ENCODE measurements at places on chromosomes 3 and 15. TPM values are rescaled to one million over a fixed set of nuclear protein-coding genes. Genes with fewer than 3 reads are reported as not detected.

DNA sequence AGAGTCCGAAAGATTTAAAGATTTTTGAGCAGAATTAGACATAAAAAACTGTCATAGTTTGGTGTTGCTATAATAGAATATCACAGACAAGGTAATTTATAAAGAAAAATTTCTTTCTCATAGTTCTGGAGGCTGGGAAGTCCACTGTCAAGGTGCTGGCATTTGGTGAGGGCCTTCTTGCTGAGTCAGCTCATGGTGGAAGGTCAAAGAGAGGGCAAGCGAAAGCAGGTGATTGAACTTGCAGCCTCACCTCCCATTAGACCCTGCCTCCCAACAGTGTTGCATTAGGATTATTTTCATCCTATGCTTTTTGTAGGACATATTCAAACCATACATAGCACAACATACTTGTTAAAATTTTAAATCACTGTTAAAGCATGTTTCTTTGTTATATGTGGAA, 9.9 kb downstream of the SELENOT start:
- no peak for DNase-seq

DNA sequence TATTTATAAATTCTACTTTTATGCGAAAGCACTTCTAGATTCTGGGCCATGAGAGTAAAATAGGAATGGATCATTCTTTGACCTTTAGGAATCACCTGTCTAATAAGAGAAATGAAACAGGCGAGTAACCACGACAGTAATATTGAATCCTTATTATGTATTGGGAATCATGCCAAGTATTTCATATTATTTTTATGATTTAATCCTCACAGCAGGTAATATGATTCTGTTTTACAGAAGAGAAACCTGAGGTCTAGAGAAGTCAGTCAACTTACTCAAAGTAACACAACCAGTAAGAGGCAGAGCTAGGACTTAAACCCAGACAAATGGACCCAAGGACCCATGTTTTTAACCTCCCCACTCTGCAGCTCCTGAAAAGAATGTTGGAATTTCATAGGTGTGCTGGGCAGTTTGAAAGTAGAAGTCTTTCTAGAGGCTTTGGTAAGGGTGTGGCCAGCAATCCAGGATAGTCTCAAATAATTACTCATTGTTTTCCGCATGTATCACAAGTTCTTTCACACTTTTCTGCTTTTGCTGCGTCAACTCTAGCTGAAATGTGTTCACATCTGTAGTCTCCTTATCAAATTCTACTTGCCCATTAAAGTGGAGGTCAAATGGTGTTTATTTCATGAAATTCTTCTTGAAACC, 181.7 kb downstream of the TPRG1 start:
- DNase-seq, result no peak

- no peak for DNase-seq
These were observed 378.7 kb upstream of the ATP11B start for GRCh38 chr3:182414586-182414985.

GRCh38 chr15:42999201-42999779, 78.7 kb upstream of the TTBK2 start:
- DNase-seq, result no peak

DNA sequence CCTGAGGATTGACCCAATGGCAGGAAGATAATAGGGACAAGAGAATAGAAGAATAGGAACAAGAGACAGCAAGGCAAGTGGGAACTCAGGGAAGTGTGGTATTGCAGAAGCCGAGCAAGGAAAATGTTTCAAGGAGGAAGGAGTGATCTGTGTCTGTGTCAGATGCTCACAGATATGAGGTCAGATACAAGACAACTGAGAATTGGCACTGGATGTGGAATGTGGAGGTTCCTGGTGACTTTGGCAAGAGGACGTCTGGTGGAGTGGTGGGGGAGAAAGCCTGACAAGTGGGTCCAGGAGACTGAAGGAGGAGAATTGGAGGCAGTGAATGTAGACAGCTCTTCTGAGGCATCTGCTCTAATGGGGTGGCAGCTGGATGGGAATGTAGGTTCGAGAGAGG, 24.1 kb downstream of the GYG1 start:
- DNase-seq, result no peak

DNA sequence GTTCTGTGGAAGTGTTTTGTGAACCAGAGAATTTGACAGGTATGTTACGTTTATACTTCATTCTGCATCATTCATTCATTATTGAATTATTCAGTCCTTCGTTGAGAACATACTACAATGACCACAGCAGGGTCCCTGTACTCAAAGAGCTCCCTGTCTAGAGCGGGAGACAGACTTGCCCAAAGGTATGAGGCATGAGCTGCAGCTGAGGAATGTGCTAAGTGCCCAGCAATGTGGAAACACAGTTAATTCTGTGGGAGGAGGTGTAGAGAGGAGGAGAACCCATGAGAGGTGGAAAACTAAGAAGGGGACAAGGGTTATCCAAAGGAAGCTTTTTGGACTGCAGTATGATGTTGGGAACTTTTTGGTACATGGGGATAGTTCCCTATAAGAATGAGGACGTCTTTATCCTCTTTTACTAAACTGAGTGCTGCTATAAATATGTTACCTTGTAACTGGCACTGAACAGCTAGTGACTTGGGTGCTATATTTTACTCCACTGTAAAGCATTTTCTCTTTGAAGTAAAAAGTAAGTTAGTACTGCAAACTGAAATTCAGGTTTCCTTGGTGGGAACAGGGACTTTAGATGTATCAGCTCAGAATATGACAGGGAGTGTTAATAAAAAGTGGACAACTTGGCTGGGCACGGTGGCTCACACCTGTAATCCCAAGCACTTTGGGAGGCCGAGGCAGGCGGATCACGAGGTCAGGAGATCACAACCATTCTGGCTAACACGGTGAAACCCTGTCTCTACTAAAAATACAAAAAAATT, 5.7 kb downstream of the SMAD3 start:
- no peak for DNase-seq

DNA sequence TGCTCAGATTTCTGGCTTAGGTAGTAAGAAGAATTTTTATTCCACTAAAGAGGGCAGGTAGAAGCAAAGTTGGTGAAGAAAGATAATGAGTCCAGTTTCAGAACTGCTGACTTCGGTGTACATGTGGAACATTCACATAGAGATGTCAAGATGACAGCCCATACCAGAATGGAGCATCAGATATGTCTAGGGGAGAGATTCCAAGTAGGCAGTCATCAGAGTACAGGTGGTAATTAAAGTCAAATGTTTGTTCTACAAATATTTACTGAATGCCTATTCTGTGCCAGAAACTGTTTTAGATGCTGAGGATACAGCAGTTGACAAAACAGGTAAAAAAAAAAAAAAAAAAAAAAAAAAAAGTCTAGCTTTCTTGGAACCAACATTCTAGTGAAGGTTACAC, 81.9 kb downstream of the FGF12 start:
- no peak for DNase-seq

DNA sequence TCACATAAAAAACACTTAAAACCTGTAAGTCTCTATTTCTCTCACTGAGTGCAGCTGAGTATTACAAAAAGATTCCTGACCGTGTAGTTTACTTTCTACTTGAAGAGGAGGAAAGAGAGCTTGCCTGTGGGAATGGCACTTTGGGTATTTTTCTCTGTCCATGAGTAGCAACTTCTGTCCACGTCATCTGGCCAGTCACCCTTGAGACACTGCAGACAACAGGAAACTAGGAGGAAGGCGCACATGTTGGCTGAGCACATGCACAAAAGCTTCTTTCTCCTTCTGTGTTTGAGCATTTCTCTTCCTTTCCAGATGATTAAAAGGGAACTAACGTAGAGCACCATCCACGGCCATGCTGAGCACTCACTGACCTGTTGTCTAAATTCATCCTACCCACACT, 19.7 kb downstream of the STARD5 start:
- DNase-seq, result no peak

GRCh38 chr15:68463996-68464395, 32.0 kb upstream of the ITGA11 start:
- DNase-seq, result no peak

- DNase-seq, result no peak
These were observed 15.6 kb downstream of the HERC1 start for GRCh38 chr15:63818191-63818590.

WDR82 gene
- total RNA-seq, result 44.4 TPM

- no peak for DNase-seq
These were observed 12.2 kb downstream of the SEMA3G start for GRCh38 chr3:52432691-52433141.

FAM81A gene
- 0.49 TPM for total RNA-seq

GXYLT2 gene
- total RNA-seq, result 10.1 TPM

DNA sequence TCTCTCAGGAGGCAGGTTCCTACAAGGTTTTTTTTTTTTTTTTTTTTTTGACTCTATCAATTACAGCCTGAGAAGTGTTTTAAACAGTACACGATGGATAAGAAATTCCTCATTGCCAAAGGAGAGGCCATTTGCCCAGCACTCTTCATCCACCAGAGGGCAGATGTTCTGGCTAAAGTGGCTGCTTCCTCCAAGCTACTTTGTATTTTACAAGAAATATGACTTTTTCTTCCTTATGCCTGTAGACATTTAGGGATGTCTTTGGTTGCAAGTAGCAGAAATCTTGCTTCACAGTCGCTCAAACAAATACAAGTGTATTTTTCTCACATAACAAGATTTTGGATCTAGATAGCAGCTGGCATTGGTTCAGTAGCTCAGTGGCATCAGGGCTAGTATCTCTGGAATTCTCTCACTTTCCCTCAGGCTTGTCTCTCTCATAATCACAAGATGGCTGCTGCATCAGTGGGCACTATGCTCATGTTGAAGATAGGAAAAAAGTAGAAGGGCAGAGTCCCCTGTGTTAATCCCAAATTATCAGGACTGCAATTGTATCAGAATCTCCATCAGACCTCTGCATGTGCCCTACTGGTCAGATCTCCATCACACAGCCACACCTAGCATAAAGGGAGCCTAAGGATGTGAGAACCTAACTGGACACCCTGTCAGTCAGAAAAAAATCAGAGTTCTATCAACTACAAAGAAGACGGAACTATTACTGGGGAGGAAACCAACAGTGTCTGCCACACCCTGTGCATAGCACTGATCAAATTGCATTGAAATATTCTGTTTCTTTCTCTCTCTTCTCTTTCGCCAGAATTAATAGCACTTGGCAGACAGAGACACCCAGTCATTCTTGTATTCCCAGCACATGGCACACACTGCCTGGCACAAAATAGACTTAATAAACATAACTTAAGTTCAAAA, 138.9 kb upstream of the COL8A1 start:
- no peak for DNase-seq

GRCh38 chr3:149658744-149659497, 1.1 kb upstream of the WWTR1 start:
- DNase-seq, result peak; percentile 90

Measured in vagina (tissue), 2 donors.